ENCODE measurements at places on chromosomes 2 and 18. TPM values are rescaled to one million over a fixed set of nuclear protein-coding genes. Genes with fewer than 3 reads are reported as not detected.

The LIMS2 gene
- total RNA-seq: 8.9 TPM

- H3K36me3 ChIP-seq: no peaks in the 10 kb centered on the region
- no peak overlapping the region for H3K27ac ChIP-seq
- DNase-seq: peak; percentile 24
- peaks cover 4% of the 10 kb centered on the region for H3K4me1 ChIP-seq
- no peaks in the 10 kb centered on the region for H3K27me3 ChIP-seq
These were observed 1.2 kb downstream of the BCL11A start for GRCh38 chr2:60552078-60552850.

DNA sequence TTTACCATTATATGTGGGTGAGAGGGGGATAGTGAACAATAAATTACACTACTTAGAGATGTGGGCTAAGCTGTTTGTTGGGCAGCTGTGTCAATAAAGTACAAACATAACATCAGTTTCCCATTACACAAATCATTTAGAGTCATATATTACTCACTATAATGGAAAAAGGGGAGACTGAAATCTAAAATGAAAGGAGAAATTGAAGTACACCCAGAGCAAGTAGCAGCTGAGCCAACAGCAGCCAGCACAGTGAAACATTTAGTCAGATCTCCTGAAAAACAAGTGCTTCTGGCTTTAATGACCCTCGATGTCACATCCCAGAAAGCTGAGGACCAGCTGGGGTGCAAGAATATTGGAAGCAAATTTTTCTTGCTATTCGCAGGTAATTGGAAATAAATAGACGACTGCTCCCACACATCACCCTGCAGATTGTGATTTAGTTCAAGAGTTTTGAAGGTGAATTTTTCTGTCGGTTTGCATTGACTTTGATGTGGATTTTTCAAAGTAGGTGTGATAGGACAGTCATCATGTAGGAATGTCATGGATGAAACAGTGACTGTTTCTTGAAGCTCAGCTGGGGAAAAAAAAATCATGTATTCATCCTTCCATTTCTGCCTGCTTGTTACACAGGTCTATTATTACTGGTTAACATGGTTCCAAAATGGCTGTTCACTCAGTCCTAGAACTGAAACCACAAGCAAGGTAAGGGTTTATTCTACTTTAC is 1607.3 kb upstream of the CELF4 start:
- no peaks in the 10 kb centered on the region for H3K27me3 ChIP-seq
- no peaks in the 10 kb centered on the region for H3K4me1 ChIP-seq
- H3K36me3 ChIP-seq: no peaks in the 10 kb centered on the region
- no peak overlapping the region for H3K4me3 ChIP-seq

DNA sequence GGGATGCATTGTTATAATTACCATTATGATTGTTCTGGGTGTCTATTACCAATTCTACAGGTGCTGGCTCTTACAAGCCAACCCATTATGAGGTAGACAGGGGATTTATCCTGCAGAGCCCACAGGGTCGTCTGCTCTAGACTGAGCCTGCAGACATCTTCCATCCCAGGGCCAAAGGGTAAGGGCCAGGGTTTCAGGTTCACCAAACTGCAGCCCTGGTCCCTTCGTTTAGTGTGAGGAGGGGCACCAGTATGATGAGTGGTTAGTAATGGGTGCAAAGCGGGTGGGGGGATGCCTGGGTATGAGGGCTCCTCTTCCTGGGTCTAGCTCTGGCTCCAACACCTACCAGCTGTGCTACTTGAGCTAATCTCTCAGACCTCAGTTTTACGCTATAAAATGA is 1.2 kb upstream of the ARID5A start:
- DNase-seq: no peak
- H3K36me3 ChIP-seq: no peaks in the 10 kb centered on the region
- H3K4me3 ChIP-seq: no peak overlapping the region
- H3K27ac ChIP-seq: no peak overlapping the region
- peaks cover 14% of the 10 kb centered on the region for H3K4me1 ChIP-seq
- H3K27me3 ChIP-seq: no peaks in the 10 kb centered on the region

The POTEI gene
- 0.60 TPM for total RNA-seq

- no peaks in the 10 kb centered on the region for H3K27me3 ChIP-seq
- H3K27ac ChIP-seq: no peak overlapping the region
- DNase-seq: no peak
- H3K4me3 ChIP-seq: no peak overlapping the region
- H3K36me3 ChIP-seq: no peaks in the 10 kb centered on the region
- no peaks in the 10 kb centered on the region for H3K4me1 ChIP-seq
These were observed 9.5 kb upstream of the MCM6 start for GRCh38 chr2:135885709-135886108.

GRCh38 chr18:30568333-30568732 is 474.2 kb downstream of the DSC3 start:
- no peaks in the 10 kb centered on the region for H3K27me3 ChIP-seq
- DNase-seq: no peak
- no peaks in the 10 kb centered on the region for H3K36me3 ChIP-seq

The CABYR gene
- not detected for total RNA-seq

Data from ovary (tissue), 10 donors.